ENCODE measurements at places on chromosomes 4 and X.

- DNase-seq, result peak; percentile 49
Measured at GRCh38 chrX:40152173-40152711, 54.5 kb upstream of the BCOR start.

- no peak for DNase-seq
Measured at GRCh38 chr4:110085131-110085530, 113.3 kb downstream of the ELOVL6 start.

DNA sequence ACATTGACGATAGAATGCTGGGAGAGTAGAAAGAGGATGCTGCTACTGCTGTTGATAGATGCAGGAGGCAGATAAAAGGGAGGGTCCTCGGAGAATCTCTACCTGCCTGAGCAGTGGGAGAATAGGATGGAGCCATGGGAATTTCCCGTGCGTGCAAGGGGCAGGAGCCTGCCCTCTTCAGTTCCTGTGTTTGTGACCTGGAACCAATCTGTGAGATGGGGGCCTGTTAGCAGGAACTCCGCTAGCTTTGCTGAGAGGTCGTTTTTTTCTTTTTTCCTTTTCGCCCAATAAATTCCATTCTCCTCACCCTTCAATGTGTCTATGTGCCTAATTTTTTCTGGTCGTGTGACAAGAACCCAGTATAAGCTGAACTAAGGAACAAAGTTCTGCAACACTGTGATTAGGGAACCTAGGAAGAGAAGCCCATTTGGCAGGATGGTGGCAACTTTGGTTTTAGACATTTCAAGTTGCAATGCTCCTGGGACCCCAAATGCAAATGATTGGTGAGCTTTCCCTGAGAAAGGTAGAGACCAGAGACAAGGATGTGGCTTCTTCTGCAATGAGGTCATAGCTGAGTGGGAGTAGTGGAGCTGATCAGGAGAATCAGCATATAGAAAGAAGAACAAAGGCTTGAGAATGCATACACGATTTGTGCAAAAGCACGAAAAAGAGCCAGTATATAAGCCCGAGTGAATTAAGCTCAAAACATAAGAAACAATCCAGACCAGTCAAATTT, 23.9 kb downstream of the SLC39A8 start:
- no peak for DNase-seq

- DNase-seq, result no peak
Measured at GRCh38 chr4:472881-473569, 25.9 kb downstream of the ZNF721 start.

DNA sequence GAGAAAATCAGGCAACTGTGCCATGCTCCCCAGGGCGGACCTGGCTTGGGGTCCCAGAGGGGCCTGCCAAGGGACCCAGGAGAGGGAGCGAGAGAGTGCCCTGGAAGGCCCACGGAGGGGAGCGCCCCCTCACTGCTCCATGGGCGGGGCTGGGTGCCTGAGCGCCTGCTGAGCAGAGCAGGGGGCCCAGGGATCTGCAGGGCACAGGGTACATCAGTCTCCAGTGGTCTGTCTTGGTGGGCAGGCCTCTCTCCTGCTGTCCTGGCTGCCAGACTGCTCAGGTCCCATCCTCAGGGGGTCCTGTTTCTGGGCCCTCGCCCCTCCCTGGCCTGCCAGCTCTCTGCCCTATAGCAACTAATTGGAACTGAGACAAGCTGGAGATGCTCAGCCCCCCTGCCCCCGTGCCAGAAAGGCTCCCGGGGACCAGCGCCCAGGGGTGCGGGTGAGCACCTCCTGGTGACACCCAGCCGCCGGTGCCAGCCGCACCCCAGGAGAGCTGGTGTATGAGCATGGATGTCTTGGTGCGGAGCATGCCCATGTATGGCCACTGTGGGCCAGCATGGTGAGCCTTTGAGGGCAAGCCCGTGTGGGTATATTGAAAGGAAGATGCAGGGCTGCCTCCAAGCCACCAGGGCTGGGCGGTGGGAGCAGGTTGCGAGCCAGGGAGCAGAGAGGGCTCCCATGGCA, 1.3 kb downstream of the BGN start:
- DNase-seq, result no peak

DNA sequence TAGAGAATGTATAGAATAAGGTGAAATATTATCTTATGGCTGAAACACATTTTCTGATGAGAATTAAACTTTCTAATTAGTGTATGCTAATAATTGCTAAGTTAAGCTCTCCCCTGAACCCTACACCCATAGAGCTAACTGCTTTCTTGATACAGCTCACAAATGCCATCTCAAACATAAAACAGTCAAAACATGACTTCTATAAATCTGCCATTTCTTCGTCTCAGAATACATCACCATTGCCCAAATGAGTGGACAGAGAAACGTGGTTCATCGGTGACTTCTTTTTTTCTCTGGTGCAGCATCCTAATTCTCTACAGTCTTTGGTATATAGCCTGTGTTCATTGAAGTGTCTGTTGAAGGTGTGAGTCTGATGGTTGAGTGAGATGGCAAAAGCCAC, 554.6 kb downstream of the NLGN4X start:
- no peak for DNase-seq

DNA sequence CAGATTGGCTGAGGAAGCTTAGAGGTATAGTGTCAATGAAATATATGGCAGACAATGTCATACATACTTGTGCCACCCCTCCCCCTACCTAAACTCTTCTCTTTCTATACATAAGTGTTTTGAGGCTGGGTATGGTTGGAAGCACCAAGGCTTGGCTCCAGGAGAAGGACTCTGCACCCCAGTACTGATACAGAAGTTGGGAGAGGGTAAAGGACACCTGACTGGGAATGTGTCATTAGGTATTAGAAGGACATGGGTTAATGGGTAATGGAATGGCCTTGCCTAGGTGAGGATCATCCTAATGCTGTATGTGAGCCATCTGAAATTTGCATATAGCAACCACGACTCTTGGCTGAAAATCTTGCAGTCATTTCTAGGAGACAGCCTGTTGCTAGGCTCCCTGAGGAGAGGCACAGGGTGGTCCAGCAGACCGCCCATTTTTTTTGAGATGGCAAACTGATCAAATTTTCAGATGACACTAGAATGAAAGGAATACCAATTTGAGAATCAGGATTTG, 26.8 kb upstream of the AP1S2 start:
- no peak for DNase-seq

- no peak for DNase-seq
Measured at GRCh38 chr4:173731257-173731656, 201.2 kb upstream of the HAND2 start.

DNA sequence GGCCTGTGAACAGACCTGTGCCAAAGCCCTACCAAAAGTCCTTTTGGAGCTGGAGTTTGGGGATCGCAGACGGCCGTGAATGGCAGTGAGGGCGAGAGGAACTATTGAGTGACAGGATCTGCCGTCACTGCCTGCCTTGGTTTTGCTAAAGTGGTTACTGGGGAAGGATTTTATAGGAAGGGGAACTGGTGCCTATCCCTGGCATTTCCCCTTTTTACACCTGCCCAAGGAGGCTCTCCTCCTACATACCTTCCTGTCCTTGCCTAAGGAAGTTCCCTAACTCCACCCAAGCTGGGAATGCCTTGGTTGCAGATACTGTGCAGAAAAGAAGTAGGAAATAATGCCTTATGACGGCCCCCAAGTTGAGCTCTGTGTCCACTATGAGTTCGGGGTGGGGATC, 14.5 kb downstream of the LONRF3 start:
- no peak for DNase-seq

DNA sequence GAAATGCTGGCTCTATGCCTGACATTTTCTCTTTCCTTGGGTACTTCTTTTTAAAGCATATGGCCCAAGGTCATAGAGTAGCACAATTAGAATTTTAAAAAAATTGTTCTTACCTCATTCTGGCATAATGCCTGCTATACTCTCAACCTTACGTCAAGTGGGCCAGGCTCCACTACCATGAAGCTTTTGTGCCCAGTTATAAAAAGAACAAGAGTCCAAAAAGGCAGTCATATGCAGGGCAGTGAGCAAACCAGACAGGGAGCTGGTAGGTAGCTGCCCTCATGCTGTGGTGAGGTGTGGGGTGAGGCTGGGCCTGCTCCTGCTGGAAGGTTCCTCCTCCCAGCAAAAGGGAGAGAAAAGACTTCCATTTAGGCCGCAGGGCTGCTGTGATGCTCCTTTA, 64.4 kb upstream of the UCP1 start:
- no peak for DNase-seq

GRCh38 chr4:39061457-39061856, 575 bp upstream of the KLHL5 start:
- no peak for DNase-seq

DNA sequence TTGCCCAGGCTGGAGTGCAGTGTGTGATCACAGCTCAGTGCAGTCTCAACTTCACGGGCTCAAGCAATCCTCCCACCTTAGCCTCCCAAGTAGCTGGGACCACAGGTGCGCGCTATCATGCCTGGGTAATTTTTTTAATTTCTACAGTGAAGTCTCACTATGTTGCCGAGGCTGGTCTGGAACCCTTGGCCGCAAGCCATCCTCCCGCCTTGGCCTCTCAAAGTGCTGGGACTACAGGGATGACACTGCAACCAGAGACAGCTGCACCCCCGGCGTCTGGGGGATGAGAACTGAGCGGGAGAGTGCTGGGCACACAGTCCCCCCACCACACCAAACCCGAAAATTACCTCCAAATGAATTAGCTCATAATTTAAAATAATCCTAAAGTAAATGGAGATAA, 33.1 kb upstream of the GTPBP6 start:
- no peak for DNase-seq

- DNase-seq, result no peak
Measured at GRCh38 chr4:128450326-128451120, 162.9 kb upstream of the PGRMC2 start.

DNA sequence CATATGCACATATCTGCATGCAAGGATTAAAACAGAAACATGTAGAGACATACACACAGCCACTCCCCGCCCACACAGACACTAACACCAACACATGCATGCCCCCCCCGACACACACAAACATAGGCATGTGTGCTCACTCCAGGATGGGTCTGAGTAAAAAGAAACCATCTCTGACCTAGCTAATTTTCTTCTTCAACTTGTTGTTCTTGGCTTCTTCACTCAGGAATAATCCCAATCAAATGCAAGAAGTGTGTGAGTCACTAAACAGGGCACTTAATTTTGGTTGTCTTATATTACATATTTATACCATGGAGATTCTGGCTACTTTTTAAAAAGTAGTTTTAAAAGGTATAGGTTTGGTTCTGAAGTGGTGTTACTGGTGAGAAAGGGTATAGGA, 28.3 kb downstream of the ENOX2 start:
- DNase-seq, result no peak

- no peak for DNase-seq
Measured at GRCh38 chr4:86416081-86416480, 56.2 kb upstream of the MAPK10 start.

GRCh38 chr4:175639346-175639745, 172.7 kb downstream of the GPM6A start:
- DNase-seq, result no peak

DNA sequence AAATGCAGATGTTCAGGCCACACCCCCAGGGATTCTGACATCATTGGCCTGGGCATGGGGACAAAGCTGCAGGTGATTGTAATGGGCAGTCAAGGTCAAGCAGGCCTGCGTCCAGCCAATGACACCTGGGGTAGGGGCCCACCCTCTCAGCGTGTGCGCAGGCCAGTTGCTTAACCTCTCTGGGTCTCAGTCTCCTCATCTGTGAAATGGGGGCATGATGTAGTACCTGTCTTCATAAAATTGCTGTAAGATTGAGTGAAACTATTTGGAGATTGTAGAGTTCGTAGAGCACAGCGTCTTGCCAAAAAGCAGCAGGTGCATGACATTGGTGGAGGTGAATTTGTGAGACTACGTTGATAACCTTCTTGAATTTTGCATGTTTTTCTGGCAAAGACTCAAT, 21.2 kb downstream of the RS1 start:
- no peak for DNase-seq

DNA sequence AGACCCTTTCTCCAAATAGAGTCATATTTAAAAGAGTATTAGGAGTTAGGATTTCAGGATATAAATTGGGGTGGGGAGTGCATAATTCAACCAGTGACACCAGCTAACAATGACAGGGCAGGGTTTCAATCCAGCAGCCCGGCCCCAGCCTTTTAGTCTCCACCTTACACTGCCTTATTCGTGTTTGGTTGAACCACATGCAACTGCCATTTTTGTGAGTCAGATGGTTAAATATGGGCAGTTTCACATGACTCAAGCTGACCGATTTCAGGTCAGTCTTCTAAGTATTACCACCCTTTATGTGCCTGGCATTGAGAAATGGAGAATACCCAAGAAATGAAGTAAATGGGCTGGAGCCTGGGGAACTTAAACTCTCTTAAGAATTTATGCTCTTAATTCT, 102.8 kb downstream of the STOX2 start:
- no peak for DNase-seq

DNA sequence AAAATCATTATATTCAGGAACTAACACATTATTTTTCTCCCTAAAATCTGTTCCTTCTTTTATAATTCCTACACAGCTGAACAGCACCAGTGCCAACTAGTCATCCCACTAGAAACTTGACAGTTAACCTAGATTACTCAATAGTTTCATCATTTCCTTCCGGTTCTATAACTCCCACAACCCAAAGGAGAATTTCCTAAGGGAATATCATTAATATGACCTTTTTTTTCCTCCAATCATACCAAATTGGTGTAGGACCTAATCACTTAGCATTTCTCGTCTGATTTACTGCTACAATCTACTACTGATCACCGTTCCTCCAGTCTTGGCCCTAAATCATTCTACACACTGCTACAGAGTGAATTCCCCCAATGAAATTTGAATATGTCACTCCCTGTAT, 45.9 kb downstream of the WDFY3 start:
- DNase-seq, result no peak

GRCh38 chrX:143121477-143121876, 95.7 kb downstream of the SPANXN4 start:
- DNase-seq, result no peak

- DNase-seq, result no peak
Measured at GRCh38 chr4:86706923-86707597, 112.9 kb downstream of the PTPN13 start.

GRCh38 chr4:39227906-39228305, 45.6 kb downstream of the WDR19 start:
- DNase-seq, result no peak

DNA sequence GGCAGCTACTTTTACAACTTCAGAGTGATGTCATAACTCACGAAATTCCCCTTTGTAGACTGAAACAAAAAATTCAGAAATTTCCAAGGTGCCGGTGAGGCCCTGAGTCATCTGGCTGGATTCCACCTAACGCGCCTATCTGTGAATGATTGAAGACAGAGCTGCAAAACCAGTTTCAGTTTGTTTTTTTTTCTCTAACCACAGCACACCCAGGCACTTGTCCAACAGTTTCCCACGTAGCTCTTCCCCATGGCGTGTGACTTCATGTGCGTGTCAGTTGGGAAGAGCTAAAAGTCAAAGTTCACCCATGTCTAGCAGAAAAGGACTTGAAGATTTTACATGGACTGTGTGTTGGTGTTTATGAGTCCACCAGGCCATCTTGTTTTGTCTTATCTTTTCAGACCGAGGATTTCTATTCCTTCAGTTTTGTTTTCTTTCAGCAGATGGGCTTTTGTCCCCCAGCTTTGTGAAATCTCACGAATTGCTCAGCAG, 16.4 kb downstream of the TCEANC start:
- peak; percentile 45 for DNase-seq

DNA sequence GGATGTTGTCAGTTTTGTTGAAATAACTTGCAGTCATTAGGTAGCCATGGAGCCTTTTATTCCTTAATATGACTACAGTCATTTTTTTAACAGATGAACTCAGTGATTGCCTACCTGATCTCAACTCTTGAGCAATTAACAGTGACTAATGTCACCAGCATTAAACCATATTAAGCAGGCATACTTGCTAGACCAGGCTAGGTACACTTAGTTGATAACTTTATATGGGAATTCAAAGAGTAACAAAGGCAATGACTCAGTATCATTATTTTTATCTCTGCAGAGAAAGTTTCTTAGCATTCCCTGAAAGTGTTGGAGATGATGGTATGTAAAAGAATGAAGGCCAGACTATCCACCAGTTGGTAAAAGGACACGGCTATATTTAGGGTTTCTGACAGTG, at the start of gene C4orf54:
C4orf54 (minus strand) TSS at position 31 of the 400 bp plus-strand sequence. CDS start 3,180 bp downstream, outside the sequence.
- DNase-seq, result no peak
